LoVo (cell line): ENCODE measurements at places on chromosomes 5 and 9.

GRCh38 chr9:94139672-94140417 is 55.6 kb downstream of the PTPDC1 start:
- peak; percentile 65 for DNase-seq

GRCh38 chr5:111252799-111253545 is 28.8 kb downstream of the CAMK4 start:
- no peak for DNase-seq

DNA sequence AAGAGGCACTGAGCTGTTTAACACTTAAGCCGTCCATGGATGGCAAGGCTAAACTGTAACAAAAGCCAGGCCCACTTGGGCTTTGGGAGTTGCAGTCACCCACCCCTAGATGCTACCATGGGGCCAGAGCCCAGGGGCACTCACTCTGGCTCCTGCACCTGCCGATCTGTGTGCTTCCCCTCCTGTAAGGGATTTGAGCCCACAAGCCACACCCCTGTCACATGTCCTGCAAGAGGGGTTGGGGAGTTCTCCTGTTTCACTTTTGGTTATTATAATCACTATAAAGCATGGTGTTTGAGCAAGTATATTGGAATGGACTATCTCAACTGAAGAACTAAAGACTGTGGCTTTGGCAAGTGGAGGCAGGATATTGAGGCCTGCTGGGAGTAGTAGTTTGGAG is 14.0 kb upstream of the GPR151 start:
- DNase-seq, result no peak

DNA sequence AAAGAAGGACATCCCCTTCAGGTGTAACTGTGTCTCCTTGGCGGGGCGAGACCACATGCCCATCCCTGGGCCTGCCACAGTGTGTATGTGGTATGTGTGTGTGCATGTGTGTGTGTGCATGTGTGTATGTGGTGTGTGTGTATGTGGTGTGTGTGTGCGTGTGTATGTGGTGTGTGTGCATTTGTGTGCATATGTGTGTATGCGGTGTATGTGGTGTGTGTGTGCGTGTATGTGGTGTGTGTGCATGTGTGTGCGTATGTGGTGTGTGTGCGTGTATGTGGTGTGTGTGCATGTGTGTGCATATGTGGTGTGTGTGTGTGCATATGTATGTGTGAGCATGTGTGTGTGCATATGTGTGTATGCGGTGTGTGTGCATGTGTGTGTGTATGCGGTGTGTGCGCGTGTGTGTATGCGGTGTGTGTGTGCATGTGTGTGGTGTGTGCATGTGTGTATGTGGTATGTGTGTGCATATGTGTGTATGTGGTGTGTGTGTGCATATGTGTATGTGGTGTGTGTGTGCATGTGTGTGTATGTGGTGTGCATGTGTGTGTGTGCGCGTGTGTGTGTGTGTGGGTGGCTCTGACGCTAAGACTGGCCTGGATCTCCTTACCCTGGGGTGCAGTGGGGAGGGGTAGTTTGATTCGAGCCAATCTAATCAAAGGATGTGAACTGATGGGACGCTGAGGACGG is 107.9 kb upstream of the RAPGEF1 start:
- DNase-seq, result no peak

DNA sequence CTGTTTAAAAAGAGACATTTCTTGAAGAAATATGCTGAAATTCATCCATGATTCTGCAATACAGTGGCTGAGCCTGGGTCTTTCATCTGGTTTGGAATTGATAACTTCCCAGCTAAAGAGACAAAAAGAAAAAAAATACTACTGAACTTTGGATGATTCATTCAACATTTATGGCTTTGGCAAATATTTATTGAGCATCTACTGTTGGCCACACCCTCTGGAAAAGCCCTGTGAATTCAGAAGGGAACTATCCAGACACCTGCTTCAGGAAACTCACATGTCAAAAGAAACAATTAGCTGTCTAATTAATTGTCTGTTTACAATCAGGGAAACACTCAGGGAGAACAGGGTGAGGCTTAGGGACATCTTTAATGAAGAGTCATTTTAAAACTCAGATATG is 17.8 kb upstream of the ZNF622 start:
- DNase-seq, result peak; percentile 81

DNA sequence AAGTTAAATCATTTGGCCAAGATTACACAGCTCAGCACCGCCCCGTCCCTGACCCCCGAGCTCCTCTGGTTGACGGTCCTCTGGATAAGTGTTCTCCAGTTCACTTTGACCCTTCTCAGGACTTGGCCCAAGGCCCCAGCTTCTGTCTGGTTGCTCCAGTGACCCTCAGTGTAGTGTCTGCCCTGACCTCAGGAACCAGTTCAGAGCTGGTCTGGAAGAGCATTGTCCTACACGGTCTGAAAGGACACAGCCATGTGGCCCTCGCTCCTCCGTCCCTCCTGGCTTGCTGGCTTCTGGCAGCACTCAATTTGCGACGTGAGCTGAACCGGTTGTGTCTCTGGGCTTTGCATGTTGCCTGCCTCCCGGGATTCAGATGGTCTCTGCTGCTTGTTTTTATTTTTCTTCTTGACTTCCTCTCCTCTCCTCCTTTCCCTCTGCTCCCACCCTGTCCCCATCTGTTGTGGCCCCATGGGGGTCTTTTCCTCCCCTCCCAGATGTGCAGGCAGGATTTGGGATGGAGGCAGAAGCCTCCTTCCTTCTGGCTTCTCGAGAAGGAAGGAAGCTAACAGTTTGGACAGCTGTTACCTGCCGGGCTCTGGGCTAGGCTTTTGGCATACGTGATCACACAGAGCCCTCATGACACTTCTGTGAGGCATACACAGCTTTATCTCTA is 72.0 kb downstream of the PPARGC1B start:
- no peak for DNase-seq

DNA sequence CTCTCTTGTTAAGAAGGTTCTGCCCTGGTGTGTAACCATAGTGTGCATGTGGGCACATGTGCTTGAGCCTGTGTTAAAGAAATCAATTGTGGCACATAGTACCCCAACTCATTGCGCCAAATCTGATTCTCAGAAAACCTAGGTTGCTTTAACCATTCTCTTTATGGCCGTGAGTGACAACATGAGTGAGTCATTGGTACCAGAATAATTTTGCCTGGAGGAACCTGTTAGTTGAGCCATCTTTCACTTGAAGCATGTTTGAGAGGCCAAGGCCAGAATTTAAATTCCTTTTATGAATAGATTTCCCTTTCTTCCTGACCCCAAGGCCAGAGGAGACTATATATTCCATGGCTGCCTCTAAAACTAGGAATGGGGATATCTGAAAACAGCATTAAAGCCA is 35.2 kb upstream of the SLC36A2 start:
- DNase-seq, result no peak

DNA sequence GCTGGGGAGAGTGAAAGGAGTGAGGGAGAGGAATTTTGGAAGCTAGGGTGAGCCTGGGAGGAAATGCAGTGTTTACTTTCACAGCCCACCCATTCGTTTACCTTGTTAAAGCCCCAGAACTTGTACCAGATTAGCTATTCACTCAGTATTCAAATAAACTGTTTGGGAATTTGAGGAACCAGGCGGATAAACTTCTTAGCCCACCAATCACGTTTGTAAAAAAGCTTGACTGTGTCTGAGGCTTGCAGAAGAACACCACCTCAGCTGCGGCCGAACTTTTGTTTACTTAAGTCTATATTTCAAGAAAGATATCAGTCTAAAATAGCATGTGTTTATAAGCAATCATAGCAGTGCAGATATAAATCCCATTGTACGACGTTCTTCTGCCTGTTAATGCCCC is 5.2 kb upstream of the TLE1 start:
- no peak for DNase-seq

- DNase-seq, result no peak
Observed at GRCh38 chr9:38185647-38186403, 116.8 kb upstream of the SHB start.

- DNase-seq, result no peak
Observed at GRCh38 chr5:143403334-143403592, 223 bp downstream of the NR3C1 start.

GRCh38 chr5:67014957-67015400 is 181.6 kb downstream of the CD180 start:
- peak; percentile 20 for DNase-seq

DNA sequence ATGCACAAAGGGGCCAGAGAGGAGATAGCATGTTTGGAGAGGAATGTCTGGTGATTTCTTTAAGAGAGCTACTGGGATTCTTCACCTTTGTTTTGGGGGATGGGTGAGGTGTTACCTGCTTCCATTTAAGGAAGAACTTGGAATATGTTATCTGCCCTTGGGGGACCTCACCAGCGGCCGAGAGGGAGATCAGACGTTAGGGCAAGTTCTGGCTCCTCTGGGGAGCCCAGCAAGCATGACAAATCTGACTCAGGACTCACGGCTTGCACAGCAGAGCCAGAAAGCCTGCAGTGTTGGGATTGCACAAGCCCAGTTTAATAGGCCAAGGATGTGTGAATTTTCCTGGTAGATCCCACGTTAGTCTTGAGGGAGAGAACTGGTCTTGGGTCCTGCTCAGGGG is 40.3 kb downstream of the SLC28A3 start:
- DNase-seq, result no peak

- DNase-seq, result no peak
Observed at GRCh38 chr5:59423021-59423420, 470.5 kb downstream of the PDE4D start.

- DNase-seq, result no peak
Observed at GRCh38 chr5:191036-191948, at the start of gene LRRC14B. Gene LRRC14B, plus strand, starts transcription at chr5:191495. Its CDS starts 44 bp downstream, at chr5:191539.

DNA sequence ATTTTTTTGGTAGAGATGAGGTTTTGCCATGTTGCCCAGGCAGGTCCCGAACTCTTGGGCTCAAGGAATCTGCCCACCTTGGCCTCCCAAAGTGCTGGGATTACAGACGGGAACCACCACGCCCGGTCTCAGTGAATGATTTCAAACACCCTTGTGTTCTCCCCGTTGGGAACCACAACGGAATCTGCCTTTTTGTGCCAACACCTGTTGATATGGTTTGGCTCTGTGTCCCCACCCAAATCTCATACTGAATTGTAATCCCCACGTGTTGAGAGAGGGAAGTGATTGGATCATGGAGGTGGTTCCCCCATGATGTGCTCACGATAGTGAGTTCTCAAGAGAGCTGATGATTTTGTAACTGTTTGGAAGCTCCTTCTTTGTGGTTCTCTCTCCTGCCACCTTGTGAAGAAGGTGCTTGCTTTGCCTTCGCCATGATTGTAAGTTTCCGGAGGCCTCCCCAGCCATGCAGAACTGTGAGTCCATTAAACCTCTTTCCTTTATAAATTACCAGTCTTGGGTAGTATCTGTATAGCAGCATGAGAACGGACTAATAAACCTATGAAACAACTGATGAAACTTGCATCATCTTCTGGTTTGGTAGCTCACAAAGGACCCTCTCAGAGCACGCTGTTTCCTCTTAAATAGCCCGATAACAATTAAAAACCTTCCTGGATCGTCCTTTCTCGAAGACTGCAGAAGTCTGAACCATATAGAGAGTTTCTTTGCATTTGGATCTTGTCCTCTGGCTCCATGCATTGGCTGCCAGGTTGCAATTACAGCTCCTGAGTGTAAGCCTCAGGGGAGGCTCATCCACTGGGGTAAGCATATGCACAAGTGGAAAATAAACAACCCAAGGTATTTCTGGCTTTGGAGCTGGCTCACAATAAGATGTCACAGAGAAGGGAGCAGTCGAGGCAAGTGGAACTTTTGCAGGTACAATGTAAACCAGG is 91.5 kb downstream of the SPRY4 start:
- DNase-seq, result no peak

DNA sequence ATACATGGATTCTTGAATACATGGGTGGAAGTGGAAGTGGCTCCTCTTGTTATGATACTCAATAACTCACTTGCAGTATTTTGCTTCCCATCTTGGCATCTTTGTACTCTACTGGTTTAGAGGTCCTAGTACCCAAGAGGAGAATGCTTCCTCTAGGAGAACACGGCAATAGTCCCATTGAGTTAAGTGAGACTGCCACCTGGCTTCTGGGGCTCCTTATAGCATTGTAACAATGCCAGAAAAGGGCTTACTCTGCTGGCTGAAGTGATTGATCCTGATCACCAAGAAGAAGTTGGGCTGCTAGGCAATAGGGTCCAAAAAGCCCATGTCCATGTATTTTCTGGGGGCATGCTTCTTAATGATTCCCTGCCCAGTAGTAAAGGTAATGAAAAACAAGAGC is 627.6 kb upstream of the SGCD start:
- no peak for DNase-seq

GRCh38 chr5:1359713-1360112 is 14.8 kb upstream of the CLPTM1L start:
- no peak for DNase-seq

DNA sequence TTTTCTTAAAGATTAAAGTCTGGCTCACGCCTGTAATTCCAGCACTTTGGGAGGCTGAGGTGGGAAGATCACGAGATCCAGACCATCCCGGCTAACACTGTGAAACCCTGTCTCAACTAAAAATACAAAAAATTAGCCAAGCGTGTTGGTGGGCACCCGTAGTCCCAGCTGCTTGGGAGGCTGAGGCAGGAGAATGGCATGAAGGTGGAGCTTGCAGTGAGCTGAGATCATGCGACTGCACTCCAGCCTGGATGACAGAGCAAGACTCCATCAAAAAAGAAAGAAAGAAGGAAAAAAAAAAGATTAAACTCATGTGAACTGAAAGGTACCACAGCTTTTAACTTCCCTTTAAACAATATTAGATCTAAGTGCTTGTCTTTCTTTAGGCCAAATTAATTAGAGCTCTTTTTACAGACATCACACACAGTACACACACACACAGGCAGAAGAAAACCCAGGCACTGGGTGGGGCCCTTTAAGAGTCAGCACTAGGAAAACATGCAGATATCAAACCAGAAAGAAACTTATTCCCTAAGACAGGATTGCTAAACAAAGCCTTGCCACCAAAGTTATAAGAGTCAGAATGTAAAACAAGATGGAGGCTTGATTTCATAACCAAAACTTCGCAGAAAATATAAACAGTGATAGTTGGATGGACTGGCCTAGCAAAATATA is 29.3 kb upstream of the UHRF2 start:
- DNase-seq, result no peak

DNA sequence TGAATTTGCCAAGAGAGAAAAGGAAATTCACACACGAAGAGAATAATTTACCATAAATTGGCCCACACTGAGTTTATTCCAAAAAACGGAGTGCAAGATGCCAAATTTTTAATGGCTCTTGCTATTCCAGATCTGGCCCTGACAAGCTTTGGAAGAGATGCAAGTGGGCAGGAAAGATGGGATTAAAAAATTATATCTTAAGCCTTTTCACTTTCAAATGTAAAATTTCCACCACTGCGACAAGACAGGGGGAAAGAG is 352.4 kb downstream of the GLIS3 start:
- DNase-seq, result no peak

- no peak for DNase-seq
Observed at GRCh38 chr5:67732471-67732870, 483.1 kb upstream of the PIK3R1 start.

DNA sequence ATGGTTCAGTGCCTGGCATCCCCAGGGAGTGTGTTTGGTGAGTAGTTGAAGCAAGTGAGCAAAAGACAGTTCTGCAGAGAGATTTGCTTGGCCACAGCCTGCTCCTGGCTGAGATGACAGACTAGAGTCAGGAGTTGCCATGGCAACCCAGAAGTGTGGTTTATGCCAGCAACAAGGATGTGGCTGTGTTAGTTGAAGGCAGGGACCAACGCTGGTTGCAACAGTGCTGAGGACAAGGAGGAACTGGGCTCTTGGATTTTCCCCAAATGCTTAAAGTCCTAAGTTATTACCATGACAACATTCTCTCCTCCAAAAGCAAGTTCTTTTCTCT is 2.7 kb downstream of the NXNL2 start:
- no peak for DNase-seq
